ENCODE measurements at places on chromosomes 13 and 19.
A peak's percentile ranks its signal among the peaks of the same experiment; 100 is the strongest.

DNA sequence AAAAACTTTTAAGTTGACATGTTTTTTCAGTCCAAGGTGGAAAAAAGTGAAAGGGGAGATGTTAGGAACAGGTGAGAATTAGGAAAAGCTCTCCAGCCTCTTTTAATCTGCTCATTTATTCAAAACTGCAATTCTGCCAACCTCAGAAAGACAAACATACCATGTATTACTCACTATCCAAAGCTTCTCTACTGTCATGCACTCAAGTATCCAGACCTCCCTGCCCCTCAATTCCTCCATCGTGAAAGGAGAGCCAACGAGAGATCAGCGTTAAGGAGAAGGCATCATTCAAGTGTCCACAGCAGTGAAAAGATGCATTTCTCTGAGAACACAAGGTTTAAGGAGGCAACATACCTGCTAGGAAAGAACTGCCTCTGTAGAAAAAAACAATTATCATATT lies 24.5 kb downstream of the DIAPH3 start:
- no peak for DNase-seq

DNA sequence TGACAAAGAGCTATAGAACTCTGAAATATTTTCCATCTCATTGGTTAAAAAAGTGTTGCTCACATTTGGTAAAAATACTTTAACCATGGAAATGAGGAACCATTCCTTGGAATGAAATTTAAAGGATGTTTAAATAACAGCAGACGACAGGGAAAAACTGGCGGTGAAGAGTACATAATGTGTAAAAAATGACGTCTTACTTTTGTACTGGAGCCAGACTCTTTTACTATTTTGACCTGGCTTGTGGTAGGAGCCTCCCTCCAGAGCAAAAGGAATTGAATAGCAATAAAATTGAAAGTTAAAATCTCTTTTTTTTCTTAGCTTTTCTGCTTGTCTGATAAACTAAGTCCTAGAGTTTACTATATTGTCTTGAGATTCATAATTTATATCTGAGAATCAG lies 426.2 kb upstream of the KLHL1 start:
- no peak for DNase-seq

- no peak for DNase-seq
Observed at GRCh38 chr13:46327246-46327645, 59.8 kb downstream of the RUBCNL start.

DNA sequence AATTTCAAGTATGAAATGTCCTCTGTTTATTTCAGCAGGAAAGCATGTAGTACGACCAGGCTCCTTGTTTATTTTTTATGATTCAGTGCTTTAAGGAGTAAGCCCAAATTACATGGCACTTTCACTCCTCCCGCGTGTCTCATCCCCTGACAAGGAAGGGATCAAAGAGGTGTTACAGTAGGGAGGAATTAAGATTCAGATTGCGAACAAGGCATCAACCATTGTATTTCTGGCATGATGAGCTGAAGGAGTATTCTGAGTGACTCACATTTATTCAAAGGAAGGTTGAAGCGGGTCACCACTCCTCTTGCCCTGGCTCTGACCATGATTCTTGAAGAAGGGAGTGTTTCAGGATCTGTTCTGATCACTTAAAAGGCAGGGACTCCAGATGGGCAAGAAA lies 46.1 kb upstream of the CNMD start:
- no peak for DNase-seq

- DNase-seq = no peak
Observed at GRCh38 chr19:23287620-23288019, 37.4 kb upstream of the ZNF724 start.

DNA sequence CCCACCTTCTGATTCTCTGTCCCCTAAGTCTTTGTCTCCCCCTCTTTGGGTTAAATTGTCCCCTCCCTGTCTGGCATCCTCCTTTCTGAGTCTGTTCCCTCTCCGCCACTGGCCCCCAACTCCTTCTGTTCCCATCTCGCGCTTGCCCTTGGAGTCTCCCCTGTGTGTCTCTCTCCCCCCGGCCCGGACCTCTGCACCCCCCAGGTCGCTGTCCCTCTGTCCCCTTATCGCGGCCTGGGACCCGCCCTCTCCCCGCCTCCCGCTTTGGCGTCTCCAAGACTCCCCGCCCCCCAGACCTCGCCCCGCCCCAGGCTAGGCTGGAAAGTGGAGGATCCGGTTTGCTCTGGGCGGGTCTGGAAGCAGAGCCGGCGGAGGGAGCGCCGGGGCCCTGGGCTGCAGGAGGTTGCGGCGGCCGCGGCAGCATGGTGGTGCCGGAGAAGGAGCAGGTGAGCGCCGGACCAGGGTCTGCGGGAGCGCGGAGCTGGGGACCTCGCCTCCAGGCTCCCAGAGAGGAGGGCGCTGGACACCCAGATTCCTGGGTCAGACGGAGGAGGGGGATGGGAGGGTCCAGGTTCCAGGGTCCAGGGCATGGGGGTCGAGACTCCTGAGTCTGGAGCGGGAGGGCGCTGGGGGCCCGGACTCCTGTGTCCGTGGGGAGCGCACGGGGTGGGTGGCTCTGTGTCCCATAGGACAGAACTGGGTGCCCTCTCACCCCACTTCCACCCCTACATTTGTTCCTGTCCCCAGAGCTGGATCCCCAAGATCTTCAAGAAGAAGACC lies at the start of gene TRPM4:
TSS of gene TRPM4 (plus strand) at position 348 of the 780 bp plus-strand sequence. CDS start at position 423, 75 bp downstream.
- DNase-seq = peak; percentile 75

GRCh38 chr19:10612499-10613119 lies 12.7 kb upstream of the SLC44A2 start:
- no peak for DNase-seq

DNA sequence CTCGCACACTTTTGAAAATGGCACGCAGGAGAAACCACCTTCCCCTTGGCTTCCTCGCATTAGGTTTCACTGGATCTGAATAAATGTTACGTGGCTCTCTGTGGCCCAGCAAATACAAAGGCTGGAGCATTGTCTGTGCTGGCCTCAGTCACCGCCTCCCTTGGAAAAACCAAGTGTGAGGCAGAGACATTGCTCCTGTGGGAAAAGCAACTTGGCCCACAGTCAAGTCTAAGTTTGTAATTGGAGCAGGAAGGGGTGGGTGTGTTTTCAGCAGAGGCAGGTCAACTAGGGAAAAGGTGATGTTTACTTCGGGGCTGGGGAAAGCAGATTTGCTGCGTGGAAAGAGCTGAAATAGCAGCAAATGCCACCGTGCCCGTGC lies 101.6 kb downstream of the IRS2 start:
- DNase-seq = no peak

DNA sequence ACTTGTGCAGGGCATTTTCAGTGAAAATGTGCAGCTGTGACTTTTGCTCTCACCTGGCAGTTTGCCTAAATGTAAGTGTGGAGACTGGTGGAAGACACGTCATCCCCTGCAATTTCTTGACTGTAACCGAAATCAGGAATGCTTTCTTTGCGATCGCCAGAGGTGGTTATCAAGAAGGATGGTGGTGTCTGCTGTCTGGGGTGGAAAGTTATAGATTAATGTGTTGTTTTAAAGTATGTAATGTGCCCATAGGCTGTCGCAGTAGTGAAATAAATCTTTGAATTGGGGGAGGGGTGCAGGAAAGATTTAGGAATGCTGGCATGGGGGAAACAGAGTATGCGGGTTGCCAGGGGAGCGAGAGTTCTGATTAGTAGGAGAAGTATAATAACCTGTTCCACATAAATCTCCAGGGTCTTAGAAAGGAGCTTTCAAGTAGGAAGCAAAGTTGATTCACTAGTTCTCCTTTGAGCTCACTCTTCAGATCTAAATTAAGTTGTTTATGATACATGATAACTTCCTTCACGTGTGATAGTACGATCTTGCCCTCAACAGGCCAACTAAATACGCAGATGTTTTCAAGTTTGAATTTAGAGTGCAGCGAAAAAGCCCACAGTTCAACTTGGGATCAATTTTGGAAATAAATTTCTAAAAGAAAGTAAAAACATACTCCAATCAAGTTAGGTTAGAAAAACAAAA lies 1520.0 kb upstream of the SLC10A2 start:
- no peak for DNase-seq

- no peak for DNase-seq
Observed at GRCh38 chr13:60019119-60019993, 144.4 kb downstream of the DIAPH3 start.

DNA sequence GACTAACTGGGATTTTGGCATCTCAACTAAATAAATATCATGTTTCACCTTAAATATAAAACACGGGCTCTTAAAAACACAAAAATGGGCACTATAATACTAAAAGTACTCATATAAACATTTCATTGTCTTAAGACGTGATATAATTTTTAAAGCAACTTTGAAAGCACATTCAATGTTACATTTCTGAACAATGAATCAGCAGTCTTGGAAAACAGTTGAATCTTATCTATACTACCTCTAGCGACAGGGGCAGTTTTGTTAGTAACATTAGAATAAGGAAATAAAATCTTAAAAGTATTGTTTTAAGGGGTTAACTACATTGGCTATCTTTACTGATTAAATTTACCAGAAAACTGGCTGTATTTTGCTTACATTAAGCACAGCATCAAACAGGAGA lies 156.9 kb downstream of the UGGT2 start:
- DNase-seq = no peak

GRCh38 chr19:55147545-55148251 lies 1.3 kb downstream of the TNNT1 start:
- DNase-seq = no peak

All from NCI-H187 treated with DMSO at 0.1 percent for 48 hours (cell line).